ENCODE measurements at places on chromosomes 11 and 22.

DNA sequence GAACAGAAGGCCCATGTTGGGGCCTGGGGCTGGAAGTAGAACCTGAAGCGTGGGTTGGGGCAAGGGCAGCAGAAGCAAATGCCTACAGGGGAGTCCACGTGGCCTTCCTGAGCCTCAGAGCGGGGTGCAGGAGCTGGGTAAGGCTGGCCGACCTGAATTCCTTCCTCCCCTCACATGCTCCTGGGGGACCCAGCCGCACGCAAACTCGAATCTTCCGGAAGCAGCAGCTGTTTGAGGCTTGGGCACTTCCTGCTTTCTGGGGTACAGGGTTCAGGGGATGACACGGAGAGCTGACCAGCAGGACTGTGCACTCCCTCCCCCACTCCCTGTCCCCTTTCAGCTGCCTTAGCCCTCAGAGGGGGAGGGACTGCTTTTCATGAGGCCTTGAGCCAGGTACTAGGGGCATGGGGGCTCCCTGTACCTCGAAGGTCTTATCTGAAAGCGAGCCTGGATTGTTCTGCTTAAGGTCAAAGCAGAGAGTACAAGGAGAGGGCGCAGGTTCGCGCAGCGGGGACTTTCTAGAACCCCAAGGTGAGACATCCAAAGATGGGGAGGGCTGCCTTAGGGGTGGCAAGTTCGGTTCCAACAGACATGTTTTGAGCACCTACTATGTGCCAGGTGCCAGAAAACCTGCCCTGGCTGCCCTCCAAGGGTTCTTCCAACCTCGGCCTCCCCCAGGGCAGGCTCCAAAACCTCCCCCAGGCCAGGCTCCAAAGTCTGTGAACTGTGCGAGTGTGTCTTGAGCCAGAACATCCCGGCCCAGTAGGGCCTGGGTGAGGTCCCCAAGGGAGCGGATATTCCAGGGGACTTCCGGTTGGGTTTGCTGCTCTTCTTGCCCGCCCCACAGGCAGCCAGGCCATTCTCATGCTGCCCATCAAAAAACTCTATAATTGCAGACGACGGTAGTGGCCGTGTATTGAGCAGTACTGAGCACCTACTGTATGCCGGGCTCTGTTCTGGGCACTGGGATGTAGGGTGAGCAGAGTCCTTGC is 1.7 kb downstream of the NCF4 start:
- DNase-seq: no peak

GRCh38 chr22:41234815-41235695 is 5.7 kb downstream of the CHADL start:
- DNase-seq: no peak

- no peak for DNase-seq
These were observed 5.9 kb downstream of the FHIP1B start for GRCh38 chr11:6228520-6228919.

DNA sequence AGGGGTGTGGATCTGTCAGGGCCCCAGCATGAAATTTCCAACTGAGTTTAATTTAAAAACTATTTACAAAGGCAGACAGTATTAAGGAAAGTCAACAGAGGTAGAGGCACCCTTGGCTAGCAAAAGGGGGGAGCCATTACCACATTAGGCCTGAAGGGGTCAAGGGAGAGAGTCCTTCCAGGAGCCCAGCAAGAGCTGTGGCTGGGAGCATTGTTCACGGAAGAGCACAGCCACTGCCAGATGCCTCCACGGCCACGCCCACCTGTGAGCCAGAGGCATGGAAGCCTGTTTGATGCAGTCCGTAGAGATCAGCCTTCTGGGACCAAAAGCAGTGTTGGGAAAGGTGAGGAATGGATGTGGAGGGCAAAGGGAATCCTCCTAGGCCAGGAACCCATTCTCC is 102.6 kb downstream of the GALNT18 start:
- DNase-seq: no peak

- DNase-seq: no peak
These were observed 12.6 kb upstream of the CHKA start for GRCh38 chr11:68133761-68134160.

DNA sequence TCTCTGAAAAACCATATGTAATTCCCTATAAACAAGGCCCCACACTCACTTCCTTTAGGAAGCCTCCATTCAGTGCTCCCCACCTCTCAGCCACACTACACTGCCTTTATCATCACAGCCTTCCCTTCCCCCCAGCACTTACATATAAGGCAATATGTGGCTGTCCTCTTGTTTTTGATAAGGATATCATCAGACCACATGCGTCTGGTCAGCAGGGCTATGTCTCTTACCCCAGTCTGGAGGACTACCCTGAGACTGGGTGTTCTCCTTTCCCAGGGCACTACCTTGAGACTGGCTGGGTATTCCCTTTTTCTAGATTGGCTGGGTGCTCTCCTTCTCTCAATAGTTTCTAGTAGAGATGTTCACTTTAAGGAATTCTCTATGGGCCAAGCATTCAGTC is 7.8 kb downstream of the KCNE3 start:
- DNase-seq: no peak

GRCh38 chr11:122095681-122096262 is 20.2 kb downstream of the BLID start:
- no peak for DNase-seq

- DNase-seq: no peak
These were observed 45.8 kb downstream of the ELFN2 start for GRCh38 chr22:37381489-37381888.

GRCh38 chr11:115939731-115940421 is 435.7 kb upstream of the CADM1 start:
- no peak for DNase-seq

GRCh38 chr22:19287889-19288288 is 3.6 kb downstream of the CLTCL1 start:
- DNase-seq: no peak

DNA sequence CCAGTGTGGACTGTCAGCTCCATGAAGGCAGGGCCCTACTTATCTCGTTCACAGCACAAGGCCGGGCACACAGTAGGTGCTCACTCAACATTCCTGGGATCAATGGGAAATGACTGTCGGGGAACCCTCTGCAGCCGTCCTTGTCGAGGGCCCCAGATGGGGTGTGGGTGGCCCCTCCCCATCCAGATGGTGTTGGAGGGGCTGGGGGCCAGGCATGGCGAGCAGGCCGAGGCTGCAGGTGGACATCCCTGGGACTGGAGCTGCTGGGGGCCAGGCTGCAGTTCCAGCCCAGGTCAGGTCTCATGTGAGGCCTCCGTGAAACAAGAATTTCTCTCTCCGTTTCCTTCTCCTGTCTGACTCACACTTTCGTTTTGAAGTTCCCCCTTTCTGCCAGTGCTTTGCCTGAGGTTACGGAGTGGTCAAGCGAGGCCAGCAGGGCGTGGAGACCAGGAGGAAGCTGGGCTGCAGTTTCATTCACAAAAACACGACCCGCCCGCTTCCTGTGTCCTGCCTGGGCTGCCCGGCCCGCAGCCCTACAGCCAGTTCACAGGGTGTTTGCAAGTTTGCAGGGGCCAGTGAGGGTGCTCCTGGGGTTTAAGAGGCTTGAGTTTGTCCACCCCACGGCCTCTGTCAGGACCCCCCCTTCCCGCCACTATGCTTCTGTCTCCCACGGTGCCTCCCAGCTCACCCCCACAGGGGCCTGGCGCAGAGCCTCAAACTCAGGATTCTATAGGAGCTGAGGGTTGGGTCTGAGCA is 4.5 kb downstream of the MYEOV start:
- no peak for DNase-seq

- no peak for DNase-seq
These were observed 34.3 kb upstream of the TSPAN18 start for GRCh38 chr11:44692460-44692859.

DNA sequence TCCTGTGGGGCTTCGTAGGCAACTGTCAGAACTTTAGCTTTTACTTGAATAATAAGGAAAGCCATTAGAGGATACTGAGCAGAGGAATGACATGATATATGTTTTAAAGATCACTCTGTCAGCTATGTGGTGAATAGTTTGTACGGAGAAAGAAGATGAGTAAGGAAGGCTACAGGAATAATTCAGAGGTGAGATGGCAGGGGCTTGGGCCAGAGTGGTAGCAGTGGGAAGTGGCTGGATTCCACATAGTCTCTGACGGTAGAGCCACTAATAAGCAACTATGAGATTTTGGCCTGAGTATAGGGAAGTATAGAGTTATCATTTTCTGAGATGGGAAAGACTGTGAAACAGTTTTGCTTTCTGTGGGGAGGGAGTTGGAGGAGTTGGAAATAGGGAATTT is 93.9 kb upstream of the MTMR2 start:
- DNase-seq: no peak

DNA sequence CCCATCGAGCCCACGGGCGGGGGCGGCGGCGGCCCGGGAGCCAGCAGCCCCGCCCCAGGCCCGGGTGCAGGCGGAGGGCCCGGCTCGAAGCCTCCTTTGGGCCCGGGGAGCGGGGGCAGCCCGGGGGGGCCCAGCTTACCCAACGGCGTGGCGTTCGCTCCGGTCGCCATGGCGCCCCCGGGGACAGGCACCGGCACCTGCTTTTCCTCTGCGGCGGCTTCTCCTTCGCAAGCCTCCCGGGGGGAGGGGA is 194 bp downstream of the SF1 start:
- no peak for DNase-seq
